ENCODE measurements at places on chromosomes 5 and 9.

DNA sequence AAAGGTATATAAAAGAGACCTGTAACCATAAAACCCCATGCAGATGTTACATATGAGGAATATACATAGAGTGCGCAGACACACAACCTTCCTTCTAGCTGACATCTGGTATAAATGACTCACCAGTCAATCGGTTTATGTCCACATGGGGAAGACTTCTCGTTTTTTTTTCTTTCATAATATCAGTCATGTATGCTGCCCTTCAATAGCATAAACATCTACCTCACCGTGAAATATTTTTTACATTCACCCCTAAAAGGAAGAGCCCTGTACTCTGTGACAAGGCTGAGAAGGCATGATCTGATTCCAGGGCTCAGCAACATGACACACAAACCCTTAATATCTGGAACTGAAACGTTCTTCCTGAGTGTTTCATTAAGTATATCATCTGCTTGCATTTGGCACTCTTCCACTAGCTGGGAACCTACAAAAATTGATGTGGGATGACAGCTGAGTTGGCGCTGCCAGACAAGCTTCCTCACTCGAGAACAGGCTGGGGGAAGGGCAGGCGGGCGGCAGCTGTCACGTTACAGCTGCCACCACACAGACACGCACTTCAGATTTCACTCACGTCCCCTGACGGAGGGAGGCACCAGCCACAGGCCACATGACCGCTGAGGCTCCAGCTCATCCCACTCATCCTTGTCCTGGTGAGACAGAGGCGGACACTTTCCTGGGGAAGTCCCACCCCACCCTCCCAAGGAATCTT, 74.2 kb downstream of the SHB start:
- DNase-seq = peak; percentile 75

DNA sequence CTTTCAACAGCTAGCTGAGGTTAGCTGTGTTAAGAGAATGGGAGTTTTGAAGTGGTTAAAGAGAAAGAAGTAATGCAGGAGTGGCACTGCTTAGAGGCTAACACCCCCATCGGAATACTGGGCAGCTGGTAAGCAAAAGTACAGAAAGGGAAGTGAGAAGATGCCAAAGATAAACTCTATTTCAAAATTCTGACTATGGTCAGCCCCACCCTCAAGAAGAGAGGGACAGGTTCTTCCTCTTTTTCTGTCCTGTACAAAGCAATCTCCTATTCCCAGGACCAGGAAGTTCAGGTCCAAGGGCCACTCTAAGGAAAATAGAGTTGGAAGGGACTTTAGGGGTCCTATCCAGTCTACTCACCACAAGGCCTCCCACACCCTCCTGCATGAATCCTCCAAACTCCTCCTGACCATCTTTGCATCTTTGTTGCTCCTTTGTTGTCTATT, 45.9 kb upstream of the JAK2 start:
- DNase-seq = no peak

GRCh38 chr5:98784411-98784810, 10.9 kb downstream of the RGMB start:
- no peak for DNase-seq

DNA sequence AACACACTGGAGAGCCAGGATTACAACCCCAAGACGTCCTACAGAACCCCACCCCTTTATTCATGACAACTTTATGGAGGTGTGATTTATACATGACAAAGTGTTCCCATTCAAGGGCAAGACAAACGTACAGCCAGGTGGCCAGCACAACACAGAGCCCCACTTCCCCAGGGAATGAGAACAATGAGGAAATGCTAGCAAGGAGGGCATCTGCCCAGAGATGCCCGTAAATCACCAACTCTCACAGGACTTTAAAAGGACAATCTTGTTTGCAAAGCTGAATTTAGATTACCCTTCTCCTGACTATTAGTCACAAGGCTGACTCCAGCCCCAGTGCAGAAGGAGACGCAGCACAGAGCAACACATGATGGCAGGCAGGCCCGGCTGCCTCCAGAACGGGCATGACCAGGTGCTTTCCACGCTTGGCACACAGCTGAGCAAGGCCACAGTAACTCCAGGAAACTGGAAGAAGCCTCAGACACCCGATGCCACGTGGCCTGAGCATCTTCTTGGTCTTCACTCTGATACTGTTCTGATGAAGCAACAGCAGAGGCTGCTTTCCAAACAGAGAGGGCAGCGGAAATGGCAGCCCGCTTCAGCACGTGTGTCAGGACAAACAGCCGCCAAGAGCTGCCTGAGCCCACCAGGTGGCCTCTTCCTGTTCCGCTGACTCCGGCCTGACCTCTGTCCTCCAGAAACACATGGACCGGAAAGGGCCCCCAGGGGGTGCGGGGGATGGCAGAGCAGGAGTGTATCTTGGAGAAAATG, 51.4 kb downstream of the ROR2 start:
- no peak for DNase-seq

DNA sequence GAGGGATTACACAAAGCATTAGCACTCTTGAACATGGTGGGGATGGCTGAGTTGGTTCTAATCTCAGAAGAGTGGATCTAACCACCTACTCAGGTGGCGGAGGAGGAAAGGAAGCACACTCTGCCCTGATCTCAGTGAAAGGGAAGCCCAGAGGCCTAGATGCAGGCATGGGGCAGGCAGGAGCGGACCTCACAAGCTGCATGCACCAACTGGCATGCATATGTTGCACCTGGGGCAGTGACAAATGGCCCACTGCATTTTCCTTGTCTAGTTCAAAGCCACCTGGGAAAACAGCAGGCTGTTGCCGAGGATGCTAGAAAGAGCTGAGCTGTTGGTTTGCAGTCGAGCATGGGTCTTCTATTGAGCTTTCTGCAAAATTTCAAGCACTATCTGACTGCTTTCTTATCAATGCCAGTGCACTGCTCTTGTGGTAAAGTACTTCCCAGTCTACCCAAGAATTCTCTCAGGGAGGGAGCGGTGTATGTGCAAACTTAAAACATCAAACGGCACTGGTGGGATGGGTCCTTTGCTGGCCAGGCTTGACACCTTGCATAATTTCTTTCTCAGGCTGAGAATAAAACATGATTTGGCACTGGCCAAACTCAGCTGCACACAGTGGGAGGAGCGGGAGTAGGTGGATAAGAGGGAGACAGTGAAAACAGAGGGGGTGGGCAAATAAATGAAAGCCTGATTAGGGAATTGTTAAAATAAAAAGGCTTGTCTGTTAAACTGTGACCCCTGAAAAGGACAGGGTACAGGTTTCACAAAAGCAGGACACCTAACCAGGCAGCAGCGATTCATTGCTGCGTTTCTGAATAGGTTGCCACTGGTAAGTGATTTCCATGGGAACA, 108.9 kb downstream of the MARCHF3 start:
- no peak for DNase-seq

GRCh38 chr5:43947935-43948334, 345.0 kb downstream of the NNT start:
- no peak for DNase-seq

GRCh38 chr5:154168395-154168794, 22.1 kb upstream of the GALNT10 start:
- DNase-seq = no peak

DNA sequence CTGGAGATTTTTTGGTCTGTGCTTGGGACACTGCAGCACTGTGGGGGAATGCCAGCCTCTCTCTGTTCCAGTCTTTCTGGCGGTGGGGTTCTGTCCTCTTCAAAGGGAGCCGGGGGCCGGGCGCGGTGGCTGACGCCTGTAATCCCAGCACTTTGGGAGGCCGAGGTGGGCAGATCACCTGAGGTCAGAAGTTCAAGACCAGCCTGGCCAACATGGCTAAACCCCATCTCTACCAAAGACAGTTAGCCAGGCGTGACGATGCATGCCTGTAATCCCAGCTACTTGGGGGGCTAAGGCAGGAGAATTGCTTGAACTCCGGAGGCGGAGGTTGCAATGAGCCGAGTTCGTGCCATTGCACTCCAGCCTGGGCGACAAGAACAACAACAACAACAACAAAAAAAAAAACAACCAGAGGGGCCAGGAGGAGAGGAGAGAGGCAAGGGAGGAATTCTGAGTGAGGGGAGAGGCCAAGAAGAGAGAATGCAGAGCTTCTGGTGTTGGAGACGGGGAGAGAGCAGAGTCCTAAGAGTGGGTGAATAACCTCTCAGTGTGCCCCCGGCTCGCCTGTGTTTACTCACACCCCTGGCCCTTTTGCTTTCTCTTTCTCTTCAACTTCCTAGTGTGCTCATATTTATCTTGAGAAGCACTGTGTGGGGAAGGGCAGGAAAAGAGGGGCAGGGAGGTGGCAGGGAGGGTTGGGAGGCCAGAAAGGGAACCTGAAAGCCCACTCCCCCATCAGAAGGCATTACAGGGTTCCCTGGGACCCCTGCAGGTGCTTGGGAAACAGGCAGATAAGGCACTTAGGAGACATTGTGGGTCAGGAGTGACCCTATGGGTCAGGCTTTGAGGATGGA, 3.2 kb upstream of the SET start:
- no peak for DNase-seq

GRCh38 chr9:7546261-7546660, 253.3 kb downstream of the DMAC1 start:
- DNase-seq = no peak

GRCh38 chr5:8184455-8185063, 315.6 kb downstream of the MTRR start:
- no peak for DNase-seq

- no peak for DNase-seq
These were observed 250.5 kb downstream of the DENND1A start for GRCh38 chr9:123679330-123679987.

- peak; percentile 59 for DNase-seq
These were observed 103.4 kb upstream of the GNA14 start for GRCh38 chr9:77751341-77752091.

DNA sequence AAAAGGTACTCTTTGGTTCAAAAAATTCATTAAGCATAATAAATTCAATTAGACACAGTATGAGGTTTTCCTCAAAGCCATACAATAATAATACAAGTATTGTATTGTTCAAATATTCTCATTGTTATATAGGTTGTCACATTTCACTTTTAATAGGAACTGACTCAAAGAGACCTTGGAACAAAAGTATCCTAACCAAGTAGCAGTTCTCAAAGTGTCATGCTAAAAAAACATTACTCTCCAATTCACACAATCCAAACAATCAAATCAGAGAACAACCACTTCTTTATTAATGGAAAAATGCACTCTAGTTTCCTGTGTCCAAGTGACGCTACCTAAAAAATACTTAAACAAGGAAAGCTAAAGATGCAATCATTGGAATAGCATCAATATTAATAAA, 115.4 kb downstream of the DENND1A start:
- DNase-seq = no peak

DNA sequence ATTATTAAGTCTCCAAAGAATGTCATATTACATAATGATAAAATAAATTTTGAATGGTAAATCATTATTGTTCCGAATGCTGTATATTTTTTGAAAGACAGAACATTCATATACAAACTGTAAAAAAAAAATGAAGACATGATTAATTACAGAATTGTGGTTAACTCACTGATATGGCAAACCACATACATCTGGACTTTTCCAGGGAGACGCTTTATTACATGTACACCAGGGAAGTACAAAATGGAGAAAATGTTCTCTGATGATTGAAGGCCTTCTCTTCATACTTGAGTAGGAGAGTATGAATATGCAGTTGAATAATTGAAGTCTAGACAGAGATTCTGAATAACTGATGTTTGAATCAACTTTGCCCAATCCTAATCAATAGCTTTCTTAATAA, 1886.9 kb downstream of the EFNA5 start:
- DNase-seq = no peak

Measured in hindlimb muscle (tissue), 1 donor.